ENCODE measurements at places on chromosomes 16 and 17. TPM values are rescaled to one million over a fixed set of nuclear protein-coding genes. Genes with fewer than 3 reads are reported as not detected.

GRCh38 chr16:55091213-55091870 is 160.7 kb downstream of the IRX5 start:
- no peak for DNase-seq

- DNase-seq, result no peak
Measured at GRCh38 chr16:69724981-69725479, 1.3 kb downstream of the NQO1 start.

DNA sequence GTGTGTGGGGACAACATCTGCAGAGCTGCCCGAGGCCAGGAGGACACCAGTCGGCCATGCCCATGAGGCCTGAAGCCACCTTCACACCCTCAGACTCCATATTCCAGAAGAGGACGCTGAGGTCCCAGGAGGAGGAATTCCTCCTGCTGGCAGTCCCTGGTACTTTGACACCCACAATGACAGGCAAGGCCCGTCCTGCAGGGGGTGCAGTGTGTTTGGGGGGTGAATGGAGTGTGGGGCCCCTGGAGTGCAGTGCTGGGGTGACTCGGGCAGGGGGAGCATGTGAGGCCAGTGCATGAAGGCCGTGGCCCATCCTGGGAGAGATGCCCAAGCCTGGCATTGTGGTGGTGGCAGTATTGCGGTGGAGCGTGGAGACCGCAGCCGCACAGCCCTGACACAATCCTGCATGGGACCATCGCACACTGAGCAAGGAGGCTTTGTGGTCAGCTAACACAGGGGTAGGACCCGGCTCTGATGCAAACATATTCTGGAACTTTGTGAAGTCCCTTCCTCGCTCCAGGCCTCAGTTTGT is 52.2 kb downstream of the ZDHHC7 start:
- no peak for DNase-seq

GDPD1 gene
- 1.7 TPM for total RNA-seq

DNA sequence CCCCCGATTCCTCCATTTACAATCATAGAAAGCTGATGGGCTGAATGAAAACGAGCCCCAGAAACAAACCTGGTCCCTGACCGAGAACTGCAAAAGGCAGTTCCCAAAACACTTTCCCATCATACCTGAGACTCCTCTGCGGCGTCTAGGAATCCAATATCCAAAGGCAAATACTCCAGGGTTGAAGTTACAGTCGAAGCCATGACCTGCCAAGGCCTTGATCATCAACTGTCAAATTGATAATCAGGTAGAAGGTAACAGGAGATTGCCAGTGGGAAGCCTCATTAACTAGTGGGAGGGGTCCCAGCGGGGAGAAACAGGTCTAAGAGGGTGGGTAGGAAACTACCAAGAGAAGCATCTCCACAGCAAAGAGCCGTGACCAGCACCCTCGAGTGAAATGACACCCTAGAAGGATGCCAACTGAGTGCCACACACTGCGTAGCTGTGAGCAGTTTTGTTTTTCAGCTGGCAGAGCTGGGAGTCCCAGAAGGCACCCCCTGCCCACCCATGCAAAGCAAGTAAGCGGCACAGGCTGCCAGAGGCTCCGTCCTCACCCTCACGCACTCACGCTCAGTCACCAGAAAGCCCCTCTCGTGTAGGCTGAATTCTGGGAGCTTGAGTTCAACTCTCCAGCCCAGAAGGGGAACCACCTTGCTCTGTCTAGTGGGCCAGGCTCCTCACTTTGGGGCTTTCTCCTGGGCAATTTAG is 146.1 kb downstream of the GAS7 start:
- DNase-seq, result no peak

RAB40C gene
- total RNA-seq, result 16.5 TPM

GRCh38 chr16:68342620-68343019 is 31.8 kb downstream of the PRMT7 start:
- DNase-seq, result no peak

DNA sequence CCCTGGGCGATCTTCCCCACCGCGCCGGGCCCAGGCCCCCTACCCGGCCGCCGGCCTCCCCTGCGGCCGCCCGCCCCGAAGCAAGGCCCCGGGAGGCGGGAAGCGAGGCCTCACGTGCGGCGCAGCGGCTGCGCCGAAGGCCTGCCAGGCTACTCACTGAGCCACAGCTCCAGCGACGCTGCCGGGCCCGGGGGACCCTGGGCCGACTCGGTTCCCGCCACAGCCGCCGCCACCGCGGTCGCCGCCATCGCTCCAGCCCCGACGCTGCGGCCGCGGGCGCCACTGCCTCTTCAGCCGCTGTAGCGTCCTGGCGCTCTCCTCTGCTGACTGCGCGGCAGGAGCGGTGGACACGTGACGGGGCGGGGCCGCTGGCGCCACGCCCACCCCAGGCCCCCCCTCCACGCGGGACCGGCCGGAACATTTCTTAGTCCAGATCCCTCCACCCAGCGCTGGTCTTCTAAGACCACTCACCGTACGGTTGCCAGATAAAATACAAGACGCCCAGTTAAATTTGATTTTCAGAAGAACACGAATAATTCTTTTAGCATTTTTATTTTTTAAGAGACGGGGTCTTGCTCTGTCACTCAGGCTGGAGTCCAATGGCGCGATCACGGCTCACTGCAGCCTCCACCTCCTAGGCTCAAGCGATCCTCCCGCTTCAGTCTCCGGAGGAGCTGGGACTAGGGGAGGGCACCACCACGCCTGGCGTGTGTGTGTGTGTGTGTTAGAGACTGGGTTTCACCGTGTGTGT is at the start of gene GGA2:
TSS of gene GGA2 (minus strand) at position 331 of the 751 bp plus-strand sequence. CDS start at position 248, 83 bp downstream.
- DNase-seq, result no peak

KRT25 gene
- not detected for total RNA-seq

GRCh38 chr16:71552698-71553503 is 24.0 kb downstream of the TAT start:
- DNase-seq, result no peak
